ENCODE measurements at places on chromosomes 2 and 18.

GRCh38 chr2:222776792-222777191, 84.0 kb upstream of the ACSL3 start:
- no peak for DNase-seq

DNA sequence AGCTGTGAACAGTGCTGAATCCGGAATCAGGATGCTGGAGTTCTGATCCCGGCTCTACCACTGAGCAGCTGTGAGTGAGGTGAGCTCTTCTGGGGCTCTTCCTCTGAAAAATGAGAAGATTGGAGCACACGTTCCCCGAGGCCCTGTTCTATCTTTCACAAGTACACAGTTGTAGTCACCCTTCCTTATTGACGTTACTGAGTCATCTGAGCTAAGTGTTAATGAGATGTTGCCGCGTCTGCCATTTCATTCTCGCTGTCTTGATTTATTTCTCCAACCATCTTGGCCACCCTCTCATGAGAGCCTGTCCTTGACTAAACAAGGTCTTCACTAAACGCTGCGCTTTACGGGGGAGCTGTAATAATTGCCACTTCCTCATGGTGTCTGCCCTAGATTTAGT, 31.9 kb upstream of the EFR3B start:
- peak; percentile 31 for DNase-seq

- DNase-seq = no peak
These were observed 94.9 kb upstream of the ITGA6 start for GRCh38 chr2:172332507-172332906.

DNA sequence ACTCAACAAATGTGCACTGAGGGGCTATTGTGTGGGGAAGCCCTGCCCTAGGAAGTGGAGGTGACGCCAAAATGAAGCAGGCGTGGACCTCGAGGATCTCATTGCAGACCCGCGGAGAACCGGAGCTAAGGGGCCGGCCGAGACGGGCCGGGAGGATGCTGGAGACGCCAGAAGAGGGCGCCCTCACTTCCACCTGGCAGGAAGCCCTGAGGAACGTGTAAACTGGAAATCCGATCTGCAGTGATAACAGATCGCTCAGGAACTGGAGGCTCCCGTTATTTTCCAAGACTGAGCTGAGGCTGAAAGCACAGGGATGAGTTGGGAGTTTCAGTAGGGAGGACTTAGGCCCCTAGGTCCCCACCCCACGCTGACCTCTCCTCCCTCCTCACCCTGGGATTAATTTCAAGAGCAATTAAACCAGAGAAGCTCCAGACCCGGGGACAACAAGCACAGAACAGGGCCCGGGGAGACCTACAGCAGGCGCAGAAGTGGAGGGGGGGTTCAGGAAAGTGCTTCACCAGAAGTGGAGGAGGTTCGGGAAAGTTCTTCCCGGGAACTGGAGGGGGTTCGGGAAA, 7.7 kb upstream of the COL6A3 start:
- no peak for DNase-seq

GRCh38 chr18:24428709-24429108, 2.2 kb downstream of the IMPACT start:
- no peak for DNase-seq

DNA sequence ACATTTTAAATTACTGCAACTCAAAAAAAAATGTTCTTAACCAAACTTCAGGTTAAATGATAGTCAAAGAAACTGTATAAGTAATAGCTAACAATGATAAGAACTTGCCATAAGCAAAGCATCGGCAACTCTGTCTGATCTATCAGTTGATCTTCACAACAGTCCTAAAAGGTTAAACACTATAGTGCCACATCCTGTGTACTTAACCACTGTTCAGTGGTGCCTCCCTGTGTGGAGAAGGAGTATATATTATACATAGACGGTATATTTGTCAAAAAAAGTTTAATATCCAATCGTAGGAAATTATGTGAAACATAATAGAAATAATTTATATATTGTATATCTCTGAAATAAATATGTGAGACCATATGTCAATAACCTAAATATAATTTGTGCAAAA, 13.0 kb downstream of the DTNA start:
- no peak for DNase-seq

GRCh38 chr2:8565399-8566154, 116.3 kb upstream of the ID2 start:
- no peak for DNase-seq

- DNase-seq = no peak
These were observed 658.9 kb upstream of the NXPH2 start for GRCh38 chr2:139439100-139439499.

GRCh38 chr2:42095923-42096408, 48.1 kb downstream of the PKDCC start:
- DNase-seq = peak; percentile 14

DNA sequence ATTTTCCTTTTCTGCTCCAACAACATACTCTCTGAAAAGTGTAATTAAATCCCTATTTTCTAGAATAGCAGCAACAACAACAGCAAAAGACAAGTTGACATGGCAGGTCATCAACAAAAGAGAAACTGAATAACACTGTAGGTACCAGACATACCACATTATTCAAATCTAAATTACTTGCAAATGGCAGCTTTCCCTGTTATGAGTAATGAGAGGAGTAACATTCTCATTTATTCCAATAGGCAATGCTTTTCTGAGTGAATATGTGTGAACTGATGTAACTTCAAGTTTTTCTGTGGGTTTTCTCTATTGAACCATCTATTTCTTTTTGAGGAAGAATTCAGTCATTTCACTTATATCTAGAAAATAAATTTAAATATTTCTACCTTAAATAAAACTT, 501.5 kb downstream of the TRIB2 start:
- DNase-seq = no peak

DNA sequence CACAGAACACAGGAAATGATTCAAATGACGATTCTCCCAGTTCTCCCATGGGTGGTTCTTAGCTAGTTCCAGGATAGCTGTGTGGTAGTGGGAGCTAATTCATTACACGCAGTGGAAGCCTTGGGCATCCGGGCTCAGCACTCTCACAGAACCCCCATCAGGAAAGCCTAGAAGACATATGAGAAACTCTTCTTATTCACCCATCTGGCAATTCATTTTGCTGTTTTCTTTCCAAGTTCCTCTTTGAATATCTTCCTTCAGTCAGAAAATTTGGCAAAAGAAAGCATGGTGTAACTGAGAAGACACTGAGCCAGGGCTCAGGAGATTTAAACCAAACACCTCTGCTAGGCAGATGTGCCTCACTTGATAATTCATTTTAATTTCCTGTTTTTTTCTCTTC, 85.2 kb upstream of the FN1 start:
- no peak for DNase-seq

DNA sequence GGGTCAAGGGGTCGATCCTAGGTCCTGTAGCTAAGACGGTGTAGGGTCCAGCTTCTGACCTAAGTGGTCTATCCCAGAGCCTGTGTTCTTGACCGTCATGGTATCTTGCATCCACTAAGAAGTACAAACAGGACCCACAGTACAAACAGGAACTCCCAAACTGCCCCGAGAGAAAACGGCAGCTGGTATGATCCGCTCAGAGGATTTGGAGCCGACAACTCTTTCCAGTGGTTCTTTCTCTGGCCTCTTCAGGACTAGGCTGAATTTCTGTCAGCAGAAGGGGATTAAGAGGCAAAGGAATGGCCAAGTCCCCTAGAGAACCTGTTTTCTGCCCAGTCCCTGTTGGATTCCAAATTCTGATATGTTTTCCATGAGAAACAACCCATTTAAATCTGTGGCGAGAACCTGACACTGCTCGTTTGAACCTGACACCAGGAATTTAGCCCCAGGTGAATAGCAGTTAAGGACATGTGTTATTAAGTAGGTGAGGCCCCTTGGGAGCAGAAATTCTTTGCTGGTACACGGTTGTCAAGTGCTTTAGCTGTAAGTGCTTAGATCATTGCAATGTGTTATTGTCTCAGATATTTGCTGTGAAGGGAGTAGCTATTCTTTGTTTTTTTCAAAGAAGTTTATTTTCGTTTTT, 50.5 kb upstream of the TXNDC2 start:
- no peak for DNase-seq

DNA sequence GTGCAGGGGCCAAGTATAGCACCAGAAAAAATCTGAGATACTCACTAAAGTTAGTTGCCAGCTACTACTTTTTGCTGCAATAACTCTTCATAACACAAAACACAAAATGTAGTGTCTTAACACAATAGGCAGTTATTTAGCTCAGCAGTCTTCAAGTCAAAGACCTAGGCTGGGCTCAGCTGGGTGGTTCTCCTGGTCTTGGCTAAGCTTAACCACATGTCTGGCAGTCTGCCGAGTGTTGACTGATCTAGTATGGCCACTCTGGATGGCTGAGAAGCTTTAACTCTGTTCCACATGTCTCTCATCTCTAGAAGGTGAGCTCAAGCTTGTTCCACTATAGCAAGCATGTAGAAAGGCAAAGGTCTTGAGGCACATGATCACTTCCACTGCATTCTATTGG, 451.6 kb downstream of the SOX11 start:
- DNase-seq = no peak

DNA sequence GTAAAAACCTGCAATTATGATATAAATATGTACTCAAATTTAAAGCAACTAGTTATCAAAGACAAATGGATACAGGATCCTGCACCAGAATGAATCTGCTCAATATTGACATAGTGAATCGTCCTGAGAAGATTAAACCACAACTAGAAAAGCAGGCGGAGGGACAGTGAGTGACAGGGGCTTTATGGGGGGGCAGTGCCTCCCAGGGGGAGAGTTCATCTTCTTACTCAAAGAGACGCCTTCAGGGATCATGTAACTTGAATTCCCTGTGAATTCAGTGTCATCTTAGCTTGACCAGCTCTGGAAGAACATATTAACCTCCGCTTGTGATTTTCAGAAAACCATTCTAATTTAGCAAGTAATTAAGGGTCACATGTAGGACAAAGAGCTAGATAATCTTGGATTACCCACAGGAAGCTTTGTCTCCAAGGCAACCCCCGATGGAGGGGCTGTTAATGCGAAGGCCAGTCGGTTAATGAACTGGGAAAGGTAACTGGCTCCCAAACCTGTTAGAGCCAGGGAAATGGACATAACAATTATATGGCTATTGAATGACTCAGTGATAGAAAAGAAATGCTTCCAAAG, 17.4 kb upstream of the LMAN1 start:
- DNase-seq = no peak

Measured in T47D (cell line).